ENCODE measurements at places on chromosomes 1 and 21.
A peak's percentile ranks its signal among the peaks of the same experiment; 100 is the strongest.

GRCh38 chr1:58727364-58727763 lies 27.5 kb upstream of the MYSM1 start:
- peaks cover 11% of the 10 kb centered on the region for H3K4me1 ChIP-seq
- no peak overlapping the region for H3K4me3 ChIP-seq
- DNase-seq, result no peak
- H3K27me3 ChIP-seq, result no peaks in the 10 kb centered on the region
- no peak overlapping the region for H3K27ac ChIP-seq

DNA sequence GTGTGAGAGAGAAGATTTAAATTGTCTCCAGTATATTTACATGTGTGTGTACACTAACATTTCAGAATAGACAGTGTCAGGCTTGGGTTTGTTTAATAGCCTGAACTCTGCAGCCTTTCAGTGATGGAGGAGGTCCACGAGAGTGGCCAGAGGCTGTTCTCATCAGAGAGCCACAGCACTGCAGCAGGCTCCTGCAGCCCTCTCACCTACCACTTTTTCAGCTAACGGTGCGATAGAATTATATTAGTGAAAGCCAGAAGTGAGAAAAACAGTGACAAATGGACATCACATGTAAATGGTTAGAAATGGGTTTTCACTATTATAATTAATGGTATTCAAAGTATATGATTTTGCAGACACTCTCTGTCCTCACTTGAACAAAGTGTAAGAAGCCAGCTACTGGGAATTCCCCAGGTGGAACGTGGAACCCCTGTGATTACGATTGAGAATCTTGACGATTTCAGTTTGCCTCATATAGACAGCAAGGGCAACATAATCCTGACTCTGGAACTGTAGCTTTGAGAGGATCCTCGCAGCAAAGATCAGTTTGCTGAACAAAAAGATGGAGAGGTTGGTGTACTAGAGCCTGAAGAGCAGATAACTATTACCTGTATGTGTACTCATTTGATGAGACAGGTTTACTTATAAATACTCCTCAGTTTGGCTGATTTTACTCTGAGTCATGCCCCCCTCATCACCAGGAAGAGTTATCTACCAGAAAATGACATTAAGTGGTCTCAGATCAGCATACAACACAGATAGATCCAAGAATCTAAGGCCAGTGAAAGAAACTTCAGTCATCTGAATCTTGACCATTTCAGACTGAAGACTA lies 31.4 kb downstream of the IFI16 start:
- no peaks in the 10 kb centered on the region for H3K4me1 ChIP-seq
- H3K27me3 ChIP-seq, result no peaks in the 10 kb centered on the region
- H3K27ac ChIP-seq, result no peak overlapping the region
- no peak for DNase-seq

GRCh38 chr1:151142411-151143056 lies 3.9 kb downstream of the SEMA6C start:
- H3K4me3 ChIP-seq, result no peak overlapping the region
- no peaks in the 10 kb centered on the region for H3K36me3 ChIP-seq
- peaks cover 41% of the 10 kb centered on the region for H3K4me1 ChIP-seq
- H3K27me3 ChIP-seq, result no peaks in the 10 kb centered on the region

DNA sequence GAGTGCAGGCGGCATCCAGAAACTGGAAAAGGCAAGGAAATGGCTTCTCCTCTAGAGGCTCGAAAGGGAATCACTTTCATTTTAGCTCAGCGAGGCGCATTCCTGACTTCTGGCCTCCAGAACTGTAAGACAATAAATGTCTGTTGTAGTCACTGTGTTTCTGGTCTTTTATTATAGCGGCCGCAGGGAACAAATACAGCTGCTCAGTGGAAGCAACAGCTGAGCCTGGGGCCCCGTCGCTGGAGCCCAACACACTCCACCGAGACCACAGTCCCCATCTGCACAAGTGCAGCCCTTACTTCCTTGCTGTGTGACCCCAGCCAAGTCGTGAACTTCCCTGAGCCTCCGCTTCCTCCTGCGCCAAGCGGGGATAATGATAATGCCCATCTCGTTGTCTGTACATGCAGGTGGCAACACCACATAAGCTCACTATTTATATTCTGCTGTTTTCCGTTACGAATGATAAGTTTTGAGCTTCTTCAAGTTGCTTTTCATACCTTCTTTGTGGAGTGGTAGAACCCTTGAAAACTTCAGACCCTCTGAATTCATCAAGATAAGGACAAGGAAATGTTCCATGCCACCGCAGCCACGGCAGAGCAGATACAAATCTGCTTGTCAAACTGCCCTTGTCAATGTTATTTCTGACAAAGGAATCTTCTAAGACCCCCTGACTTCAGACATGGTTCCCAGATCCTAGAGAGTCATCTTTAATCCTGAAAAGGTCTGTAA lies 3.2 kb upstream of the LAPTM5 start:
- H3K27ac ChIP-seq, result no peak overlapping the region
- H3K36me3 ChIP-seq, result no peaks in the 10 kb centered on the region
- no peaks in the 10 kb centered on the region for H3K4me1 ChIP-seq
- H3K27me3 ChIP-seq, result no peaks in the 10 kb centered on the region

DNA sequence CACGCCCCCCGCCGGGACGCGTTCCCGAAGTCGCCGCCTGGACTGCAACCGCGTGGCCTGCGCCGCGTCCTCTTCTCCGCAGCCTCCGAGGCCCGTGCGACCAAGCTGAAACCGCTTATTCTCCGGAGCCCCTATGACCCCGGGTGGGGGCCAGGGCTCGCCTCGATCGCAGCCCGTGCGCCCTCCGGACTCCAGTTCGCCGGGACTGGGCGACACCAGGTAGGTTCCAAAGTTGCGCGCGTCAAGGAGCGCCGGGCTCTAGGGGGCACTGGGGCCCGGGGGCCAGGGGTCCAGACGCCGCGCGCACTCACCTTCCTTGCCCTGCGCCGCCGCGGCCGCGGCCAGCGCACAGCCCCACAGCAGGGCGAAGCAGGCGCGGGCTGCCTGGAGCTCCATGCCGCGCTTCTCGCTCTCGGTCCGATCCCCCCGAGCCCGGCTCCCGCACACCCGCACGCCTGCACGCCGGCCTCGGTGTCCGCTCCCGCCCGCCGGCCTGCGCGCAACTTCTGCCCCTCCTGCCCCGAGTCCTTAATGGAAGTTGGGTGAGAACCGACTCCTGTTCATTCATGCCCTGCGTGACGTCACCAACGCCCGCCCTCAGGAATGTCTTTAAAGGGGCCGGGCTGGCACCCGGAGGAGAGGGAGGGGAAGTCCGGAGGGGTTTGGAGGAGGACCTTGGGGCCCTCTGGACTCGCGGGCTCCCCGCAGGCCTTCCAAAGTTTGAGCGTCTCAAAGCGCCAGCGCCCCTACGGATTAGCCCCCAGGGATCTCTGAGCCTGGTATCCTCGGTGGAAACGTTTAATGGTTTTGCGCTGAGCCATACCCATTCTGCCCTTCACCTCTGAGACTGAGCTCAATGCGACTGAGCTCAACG lies at the start of gene EPHA2:
TSS of gene EPHA2 (minus strand) at position 533 of the 874 bp plus-strand sequence. CDS start at position 396, 137 bp downstream.
- H3K4me3 ChIP-seq, result peak within 1 kb of the TSS; percentile 74
- DNase-seq, result no peak
- no peaks in the 10 kb centered on the region for H3K27me3 ChIP-seq
- peaks cover 70% of the 10 kb centered on the region for H3K4me1 ChIP-seq
- no peaks in the 10 kb centered on the region for H3K36me3 ChIP-seq

DNA sequence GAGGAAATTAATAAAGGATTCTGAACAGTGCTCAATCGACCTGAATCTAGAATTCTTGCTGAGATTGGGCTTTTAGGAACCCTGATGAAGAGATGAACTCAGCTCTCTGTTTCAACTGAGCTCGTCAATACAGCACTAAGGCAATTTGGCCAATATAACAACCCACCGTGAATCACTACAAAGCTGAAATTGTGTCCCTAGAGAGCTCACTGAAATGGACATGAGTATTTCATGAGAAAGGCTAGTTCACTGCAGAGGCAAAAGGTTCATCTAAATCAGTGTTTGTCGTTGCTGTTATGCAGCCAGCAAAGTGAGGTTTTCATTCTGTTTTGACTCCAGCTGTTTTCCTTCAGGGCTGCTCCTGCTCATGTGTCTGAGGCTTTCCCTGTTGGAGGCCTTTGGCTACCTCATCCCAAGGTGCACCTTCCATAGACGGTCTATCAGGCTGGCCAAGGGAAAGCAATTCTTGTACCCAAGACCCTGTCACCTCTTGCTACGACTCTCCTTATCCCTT lies 83.5 kb downstream of the URB2 start:
- H3K36me3 ChIP-seq, result no peaks in the 10 kb centered on the region
- H3K27ac ChIP-seq, result no peak overlapping the region
- H3K4me1 ChIP-seq, result no peaks in the 10 kb centered on the region
- no peaks in the 10 kb centered on the region for H3K27me3 ChIP-seq
- DNase-seq, result no peak

DNA sequence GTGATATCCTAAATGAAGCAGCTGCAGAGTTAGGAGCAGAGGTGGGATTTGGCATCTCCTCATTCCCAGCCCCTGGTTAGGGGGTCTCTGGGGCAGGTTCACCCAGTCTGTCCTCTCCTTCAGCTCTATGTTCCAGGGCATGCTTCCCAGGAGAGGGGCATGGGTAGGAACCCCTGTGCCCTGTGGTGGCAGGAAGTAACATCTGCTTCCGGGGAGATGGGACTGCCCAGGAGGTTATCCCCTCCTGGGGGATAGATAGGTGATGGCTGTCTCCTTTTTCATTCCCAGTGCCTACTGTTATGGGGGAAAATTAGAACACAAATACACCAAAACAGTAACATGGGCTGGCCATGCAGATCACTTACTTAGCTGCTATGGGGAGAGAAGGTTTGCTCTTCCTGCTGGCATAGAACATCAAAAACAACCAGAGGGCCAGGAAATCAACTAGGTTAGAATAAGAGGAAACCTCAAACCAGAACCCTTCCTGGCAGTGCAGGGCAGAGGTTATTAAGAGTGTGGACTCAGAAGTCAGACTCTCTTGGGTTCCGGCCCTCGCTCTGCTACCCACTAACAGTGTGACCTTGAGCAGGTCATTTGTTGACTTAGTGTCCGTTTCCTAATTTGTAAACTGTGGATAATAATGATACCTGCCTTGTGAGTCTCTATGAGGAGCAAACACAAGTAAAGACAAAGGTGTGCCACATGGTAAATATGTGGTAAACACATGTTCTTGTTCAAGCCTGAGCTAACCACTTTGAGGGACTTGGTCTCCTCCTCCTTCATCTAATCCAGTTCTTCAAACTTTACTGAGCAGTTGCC lies 157.8 kb upstream of the JUN start:
- peak overlapping the region; percentile 19 for H3K27ac ChIP-seq
- no peaks in the 10 kb centered on the region for H3K36me3 ChIP-seq
- no peaks in the 10 kb centered on the region for H3K27me3 ChIP-seq
- no peak overlapping the region for H3K4me3 ChIP-seq

DNA sequence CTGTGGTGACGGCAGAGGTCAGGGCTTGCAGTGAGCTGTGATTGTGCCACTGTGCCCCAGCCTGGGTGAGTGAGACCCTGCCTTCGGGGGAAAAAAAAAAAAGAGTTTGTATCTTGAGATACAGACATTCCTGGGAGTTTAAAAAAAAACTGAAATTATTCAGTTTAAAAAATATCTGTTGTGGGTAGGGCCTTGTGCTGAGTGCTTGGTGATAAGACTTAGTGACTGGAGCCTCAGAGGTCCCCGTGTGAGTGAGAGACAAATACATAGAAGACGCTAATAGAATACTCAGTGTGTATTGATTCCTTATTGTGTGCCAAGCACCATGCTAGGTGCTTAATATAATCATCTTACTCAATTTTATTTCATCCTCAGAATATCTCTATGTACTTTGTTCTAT lies 22.7 kb downstream of the DDI2 start:
- no peaks in the 10 kb centered on the region for H3K27me3 ChIP-seq
- no peaks in the 10 kb centered on the region for H3K4me1 ChIP-seq
- DNase-seq, result no peak
- no peak overlapping the region for H3K4me3 ChIP-seq
- H3K27ac ChIP-seq, result no peak overlapping the region
- peaks cover 79% of the 10 kb centered on the region for H3K36me3 ChIP-seq

Measured in vagina (tissue), 2 donors.